ENCODE measurements at places on chromosomes 3 and 15.

- DNase-seq: no peak
Observed at GRCh38 chr3:16468002-16468335, 45.5 kb downstream of the RFTN1 start.

DNA sequence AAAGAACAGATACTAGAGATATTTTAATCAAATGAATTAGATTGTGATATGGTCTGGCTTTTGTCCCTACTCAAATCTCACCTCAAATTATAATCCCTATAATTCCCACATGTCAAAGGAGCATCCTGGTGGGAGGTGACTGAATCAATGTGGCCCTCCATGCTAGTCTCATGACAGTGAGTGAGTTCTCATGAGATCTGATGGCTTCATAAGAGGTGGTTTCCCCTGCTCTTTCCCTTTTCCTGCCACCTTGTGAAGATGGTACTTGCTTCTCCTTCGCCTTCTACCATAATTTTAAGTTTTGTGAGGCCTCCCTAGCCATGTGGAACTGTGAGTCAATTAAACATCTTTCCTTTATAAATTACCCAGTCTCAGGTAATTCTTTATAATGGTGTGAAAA lies 82.8 kb downstream of the FAIM start:
- no peak for DNase-seq

- DNase-seq: peak; percentile 87
Observed at GRCh38 chr15:76139368-76140073, 79.7 kb downstream of the TMEM266 start.

DNA sequence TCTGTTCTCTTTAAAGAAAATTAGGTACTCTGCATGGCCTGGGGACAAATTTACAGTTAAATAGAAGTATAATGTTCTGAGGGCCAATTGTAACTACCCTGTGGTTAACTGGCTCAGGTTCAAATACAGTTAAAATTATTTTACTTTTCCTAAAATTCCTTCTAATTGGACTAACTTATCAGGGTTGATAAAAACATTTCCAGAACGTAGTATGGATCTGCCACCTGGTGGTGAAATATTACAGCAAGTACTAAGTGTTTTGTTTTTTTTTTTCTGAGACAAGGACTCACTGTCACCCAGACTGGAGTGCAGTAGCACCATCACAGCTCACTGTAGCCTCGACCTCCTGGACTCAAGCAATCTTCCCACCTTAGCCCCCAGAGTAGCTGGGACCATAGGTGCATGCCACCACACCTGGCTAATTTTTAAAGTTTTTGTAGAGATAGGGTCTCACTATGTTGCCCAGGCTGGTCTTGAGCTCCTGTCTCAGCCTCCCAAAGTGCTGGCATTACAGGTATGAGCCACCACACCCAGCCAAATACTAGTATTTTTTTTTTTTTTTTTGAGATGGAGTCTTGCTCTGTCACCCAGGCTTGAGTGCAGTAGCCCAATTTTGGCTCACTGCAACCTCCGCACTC lies 29.2 kb downstream of the NEO1 start:
- DNase-seq: no peak

DNA sequence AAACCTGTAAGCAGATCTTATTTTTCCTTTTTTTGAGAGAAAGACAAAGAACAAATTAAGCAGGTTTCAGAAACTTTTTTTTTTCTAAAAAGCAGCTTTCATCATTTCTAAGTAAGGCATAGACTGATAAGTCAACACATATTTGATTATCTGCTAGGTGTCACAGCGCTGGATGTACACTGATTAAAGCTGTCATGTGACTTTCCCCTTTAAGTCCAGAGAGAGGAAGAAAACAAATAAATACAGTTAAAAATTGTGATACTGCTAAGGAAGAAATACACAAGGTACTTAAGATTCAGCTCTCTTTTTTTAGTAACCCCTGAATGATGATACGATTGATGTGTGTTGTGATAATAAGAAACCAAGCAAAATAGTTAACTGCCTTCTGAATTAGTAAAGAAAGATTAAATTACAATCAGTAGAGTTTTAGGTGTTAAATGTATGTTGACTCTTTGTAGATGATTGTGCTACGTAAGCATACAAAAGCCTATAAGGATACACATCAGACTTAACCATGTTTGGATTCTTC lies 2.8 kb downstream of the GLCE start:
- DNase-seq: no peak

DNA sequence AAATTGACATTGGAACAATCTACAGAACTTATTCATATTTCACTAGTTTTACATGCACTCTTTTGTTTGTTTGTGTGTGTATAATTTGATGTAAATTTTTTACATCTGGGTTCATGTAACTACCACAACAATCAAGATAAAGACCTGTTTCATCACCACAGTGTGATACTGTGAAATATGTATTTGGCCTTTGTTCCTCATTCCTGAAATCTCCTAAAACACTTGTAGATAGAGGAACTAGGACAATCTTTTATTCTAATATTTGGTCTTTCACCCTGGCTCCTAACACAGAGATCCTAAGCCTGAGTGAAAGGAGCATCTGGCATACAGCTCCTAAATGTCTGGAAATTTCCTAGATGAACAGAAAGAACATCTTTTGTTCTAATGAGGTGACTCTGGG lies 155.0 kb upstream of the GPR149 start:
- DNase-seq: no peak

- DNase-seq: no peak
Observed at GRCh38 chr15:91225741-91226140, 125.7 kb downstream of the SV2B start.

DNA sequence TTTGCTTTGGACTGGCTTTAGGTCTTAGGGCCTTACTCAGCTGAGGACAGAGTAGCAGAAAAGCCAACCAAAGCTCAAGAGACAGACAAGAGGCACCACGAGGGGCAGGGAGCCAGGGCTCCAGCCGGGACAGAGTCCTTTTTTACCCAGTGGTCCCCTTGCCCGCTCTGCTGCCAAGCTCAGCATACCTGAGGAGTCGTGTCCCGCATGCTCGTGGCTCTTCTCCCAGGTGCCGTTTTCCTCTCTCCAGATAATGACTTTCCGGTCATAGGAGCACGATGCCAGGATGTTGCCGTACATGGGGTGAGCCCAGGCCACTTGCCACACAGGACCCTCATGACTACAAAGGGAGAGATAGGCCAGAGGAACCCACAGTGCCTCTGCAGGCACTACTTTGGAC lies 8.5 kb downstream of the SEC13 start:
- DNase-seq: no peak

- DNase-seq: no peak
Observed at GRCh38 chr3:43707998-43708397, 17.3 kb downstream of the ABHD5 start.
